NCI-H2029 treated with DMSO at 0.1 percent for 48 hours (cell line): ENCODE measurements at places on chromosomes 16 and 17.

DNA sequence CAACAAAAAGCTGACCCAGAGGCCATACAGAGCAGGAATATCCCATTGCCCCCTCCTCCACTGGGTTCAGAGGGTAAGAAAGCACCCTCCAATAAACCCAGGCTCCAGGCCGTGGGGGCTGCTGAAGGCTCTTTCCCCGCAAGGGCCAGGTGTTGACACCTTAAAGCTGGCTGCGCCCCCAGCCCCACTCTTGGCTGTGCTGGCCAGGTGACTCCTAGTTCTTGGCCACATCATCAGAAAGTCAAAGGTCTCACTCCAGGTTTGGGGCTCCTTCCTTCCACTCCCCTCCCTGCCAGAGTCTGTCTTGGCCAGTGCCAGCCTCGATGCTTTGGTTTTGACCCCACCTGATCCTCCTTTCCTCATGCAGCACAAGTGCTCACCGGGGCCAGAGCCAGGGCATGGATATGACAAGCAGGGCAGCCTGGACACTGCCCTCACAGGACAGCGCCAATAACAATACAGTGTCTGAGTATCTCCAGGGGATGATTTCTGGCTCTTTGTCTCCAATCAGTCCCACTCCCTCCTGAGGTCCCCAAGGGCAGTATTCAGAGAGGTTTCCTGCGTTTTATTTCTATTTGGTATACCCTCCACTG lies 8.2 kb downstream of the SLC46A1 start:
- DNase-seq, result no peak

DNA sequence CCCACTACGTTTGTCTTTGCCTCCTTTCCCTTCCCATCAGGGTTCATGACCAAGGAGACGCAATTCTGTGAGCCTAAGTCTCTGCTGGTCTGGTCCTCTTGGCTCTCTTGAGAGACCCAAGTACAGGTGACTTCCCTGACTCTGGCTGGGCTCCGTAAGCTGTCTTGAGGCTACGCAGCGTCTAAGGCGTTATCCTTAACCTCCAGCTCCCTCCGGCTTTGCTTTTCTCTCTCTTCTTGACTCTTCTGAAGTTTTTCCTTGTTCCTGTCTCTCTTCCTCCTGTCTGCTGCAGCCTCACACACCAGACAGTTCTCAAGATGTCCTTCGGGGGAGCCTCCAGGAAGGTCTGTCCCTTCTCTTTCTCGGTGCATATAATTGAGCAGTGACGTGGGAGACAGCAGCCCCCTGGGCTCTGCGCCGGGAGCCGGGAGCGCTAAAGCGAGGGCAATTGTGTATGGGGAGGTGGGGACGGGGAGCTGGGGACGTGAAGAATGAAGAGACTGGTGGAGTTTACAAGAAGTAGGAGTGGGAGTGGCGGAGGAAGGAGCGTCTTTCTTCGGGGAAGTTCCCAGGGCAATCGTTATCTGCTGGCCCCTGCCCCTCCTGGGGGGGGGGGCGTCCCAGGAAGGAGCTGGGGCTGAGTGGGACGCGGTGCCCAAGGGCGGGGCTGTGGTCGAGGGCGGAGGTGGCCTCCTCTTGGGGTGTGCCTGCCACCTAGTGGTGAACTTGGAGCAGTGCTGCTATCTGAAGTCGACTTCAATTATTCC lies 6.9 kb upstream of the PIRT start:
- peak; percentile 14 for DNase-seq

DNA sequence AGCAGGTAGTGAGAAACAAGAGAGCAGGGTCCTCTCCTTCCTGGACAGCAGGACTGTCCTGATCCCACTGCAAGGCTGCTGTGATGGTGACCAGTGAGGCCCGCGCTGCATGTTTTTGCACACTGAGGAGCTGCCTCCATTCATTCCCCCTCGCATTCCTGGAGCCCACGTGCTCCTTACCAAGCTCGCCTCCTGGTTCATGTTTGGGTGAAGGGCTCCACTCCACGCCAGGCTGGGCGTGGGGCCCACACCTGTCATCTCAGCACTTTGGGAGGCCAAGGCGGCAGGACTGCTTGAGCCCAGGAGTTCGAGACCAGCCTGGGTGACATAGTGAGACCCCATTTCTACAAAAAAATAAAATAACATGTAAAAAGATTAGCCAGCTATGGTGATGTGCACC lies 15.4 kb upstream of the FASN start:
- no peak for DNase-seq

DNA sequence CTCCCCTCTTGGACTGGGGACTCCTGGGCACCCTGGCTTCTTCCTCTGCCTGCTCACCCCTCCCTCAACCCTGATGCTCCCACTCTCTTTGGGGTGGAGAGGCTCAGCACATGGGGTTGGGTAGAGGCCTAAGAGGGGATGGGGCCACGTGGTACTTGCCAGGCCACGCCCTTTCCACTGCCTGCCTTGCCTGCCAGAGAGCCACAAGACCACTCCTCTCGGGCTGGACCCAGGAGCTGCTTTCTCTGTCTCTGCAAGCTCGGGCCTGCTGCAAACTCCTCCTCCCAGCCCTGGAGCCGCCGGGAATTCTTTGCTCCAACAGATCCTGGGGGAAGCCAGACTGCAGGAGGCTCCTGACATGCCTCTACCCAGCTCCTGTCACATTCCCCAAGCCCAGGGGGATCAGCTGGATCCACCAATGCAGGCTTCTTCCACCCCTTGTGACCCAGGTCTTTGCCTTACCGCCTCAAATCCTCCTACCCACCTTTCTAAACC lies 11.8 kb downstream of the DLX4 start:
- no peak for DNase-seq

- no peak for DNase-seq
Observed at GRCh38 chr16:59179446-59180082, 445.4 kb upstream of the GOT2 start.

- no peak for DNase-seq
Observed at GRCh38 chr16:59558679-59559078, 824.6 kb upstream of the GOT2 start.

GRCh38 chr17:78805301-78805700 lies 23.2 kb upstream of the CYTH1 start:
- no peak for DNase-seq

- DNase-seq, result no peak
Observed at GRCh38 chr17:60160829-60161501, 11.2 kb downstream of the CA4 start.

- DNase-seq, result no peak
Observed at GRCh38 chr17:21215935-21216334, 2.0 kb upstream of the TMEM11 start.

GRCh38 chr16:22186517-22186916 lies 19.6 kb upstream of the EEF2K start:
- no peak for DNase-seq

GRCh38 chr17:43392397-43392796 lies 6.4 kb upstream of the ARL4D start:
- no peak for DNase-seq

DNA sequence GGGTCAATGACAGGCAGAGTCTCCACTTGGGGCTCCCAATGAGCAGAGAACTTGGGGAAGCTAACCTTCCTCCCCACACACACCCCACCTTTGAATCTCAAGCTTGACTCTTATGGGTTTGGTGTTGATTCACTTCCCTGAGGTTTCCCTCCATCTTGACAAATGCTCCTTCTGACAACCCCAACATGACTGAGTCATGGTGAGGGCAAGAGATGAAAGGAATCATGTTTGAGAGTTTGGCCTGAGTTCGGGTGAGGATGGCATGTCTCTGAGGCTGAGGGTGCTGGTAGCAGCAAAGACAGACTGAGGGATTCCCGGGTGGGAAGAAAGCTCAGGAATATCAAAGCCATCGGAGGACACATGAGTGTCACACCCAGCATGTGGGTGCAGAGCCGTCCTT lies 18.7 kb downstream of the KRT9 start:
- no peak for DNase-seq

DNA sequence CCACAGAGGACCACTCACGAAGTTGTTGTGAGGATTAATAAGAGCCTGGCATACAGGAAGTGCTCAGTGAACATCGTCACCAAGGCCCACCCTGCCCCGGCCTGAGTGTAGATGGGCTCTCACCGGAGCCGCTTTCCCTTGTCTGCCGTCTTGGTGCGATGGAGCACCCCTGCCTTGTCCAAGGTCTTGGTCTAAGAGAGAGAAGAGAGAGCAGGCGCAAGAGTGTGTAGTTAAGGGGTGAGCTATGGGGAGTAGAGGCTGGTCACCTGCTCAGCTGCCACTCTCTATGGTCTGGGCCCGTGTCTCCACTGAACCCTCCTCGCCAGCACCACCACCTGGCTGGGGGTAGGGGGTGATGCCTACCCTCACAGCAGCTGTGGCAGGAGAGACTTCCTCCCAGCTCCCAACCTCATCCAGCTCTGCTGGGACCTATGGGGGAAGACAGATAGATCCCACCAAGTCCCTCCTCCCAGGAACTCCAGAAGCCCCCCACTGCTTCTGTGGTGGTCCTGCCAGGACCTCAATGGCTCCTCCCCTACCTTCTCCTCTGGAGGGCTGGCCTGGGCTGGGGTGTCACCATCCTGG lies 28.7 kb downstream of the ARHGAP27 start:
- no peak for DNase-seq

GRCh38 chr17:56870081-56870651 lies 36.2 kb downstream of the DGKE start:
- no peak for DNase-seq
